Effector CD4-positive, alpha-beta T cell (primary cell): ENCODE measurements at places on chromosomes 16 and 17.
A peak's percentile ranks its signal among the peaks of the same experiment; 100 is the strongest.

DNA sequence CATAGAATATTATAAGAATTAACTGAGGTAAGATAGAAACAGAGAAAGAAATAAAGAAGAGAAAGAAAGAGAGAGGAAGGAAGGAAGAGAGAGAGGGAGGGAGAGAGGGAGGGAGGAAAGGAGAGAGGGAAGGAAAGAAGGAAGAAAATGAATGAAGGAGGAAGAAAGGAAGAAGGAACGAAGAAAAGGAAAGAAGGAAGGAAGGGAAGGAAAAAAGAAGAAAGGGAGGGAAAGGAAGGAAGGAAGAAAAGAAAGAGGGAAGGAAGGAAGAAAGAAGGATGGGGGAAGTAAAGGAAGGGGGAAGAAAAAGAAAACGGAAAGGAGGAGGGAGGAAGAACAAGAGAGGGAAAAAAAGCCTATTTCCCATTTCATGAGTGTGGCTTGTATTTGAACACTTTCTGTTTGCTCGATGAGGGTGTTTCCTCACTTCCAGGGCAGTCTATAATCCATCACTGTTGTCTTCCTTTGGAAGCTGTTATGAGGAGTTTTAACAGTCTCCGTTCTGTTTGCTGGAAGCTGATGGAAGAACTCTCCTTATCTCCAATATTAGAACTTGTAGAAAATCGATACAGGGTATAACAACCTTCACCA lies 402.4 kb downstream of the TMEM114 start:
- no peak for DNase-seq

- no peak for DNase-seq
Measured at GRCh38 chr16:49499869-49500610, 126.4 kb downstream of the C16orf78 start.

DNA sequence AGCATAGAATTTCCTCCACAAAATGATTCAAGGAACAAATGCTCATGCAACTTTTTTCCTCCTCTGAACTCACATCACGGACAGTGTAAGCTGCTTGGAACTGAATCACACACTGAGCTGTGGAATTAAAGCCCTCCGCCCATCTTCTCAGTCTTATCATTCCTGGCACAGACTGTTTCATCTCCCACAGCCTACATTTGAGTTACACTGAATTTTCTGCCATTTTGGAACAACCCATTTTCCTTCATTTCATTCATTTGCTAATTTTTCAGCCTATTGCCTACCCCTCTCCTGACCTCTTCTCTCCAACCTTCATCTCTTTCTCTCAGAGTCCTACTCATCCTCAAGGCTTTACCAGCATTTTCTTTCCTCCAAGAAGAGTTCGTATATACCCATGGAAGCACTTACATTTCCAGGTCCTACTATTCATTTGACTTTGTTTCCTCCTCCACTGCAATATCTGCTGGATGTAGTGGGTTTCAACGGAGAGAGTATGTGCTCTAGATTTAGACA lies 39.1 kb upstream of the TOM1L1 start:
- DNase-seq: no peak

DNA sequence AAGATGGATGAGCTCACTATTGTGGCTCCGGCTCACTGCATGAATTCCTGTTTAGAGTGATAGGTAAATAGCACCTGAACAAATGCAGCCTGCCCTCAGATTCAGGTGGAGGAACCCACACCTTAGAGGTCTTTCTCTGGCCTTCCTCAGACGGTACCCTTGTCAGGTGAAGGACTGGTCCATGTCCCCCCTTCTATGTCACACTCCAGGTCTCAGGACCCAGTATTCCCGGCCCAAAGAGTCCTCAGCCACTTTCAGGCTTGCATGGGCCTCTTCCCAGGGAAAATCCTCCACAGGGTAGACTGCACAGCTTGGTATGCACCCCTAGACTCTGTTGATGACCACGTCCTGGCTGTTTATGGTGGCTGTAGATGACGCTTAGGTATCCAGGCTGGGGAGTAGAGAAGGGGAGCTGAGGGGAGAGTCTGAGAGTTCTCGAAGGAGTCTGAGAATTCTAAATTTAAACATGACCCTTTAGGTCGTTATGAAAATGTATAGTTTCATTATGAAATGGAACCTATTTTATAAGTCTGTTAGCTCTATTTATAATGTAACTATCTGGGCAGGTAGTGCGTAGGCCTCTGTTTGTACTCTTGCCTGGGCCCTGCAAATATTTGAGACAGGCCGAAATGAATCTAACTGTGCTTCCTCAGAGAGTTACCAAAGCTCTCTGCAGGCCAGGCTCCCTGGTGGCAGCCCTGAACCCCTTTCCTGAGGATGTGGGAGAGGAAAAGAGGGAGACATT lies 32.5 kb upstream of the CCR7 start:
- DNase-seq: no peak

DNA sequence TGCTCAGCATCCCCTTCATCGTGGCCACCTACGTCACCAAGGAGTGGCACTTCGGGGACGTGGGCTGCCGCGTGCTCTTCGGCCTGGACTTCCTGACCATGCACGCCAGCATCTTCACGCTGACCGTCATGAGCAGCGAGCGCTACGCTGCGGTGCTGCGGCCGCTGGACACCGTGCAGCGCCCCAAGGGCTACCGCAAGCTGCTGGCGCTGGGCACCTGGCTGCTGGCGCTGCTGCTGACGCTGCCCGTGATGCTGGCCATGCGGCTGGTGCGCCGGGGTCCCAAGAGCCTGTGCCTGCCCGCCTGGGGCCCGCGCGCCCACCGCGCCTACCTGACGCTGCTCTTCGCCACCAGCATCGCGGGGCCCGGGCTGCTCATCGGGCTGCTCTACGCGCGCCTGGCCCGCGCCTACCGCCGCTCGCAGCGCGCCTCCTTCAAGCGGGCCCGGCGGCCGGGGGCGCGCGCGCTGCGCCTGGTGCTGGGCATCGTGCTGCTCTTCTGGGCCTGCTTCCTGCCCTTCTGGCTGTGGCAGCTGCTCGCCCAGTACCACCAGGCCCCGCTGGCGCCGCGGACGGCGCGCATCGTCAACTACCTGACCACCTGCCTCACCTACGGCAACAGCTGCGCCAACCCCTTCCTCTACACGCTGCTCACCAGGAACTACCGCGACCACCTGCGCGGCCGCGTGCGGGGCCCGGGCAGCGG lies 3.2 kb downstream of the UTS2R start:
- no peak for DNase-seq

GRCh38 chr17:39700148-39700987 lies 504 bp downstream of the ERBB2 start:
- DNase-seq: no peak

GRCh38 chr16:24906901-24907300 lies 61.1 kb downstream of the SLC5A11 start:
- no peak for DNase-seq

GRCh38 chr17:79939755-79940458 lies 95.8 kb downstream of the TBC1D16 start:
- no peak for DNase-seq

- no peak for DNase-seq
Measured at GRCh38 chr16:50940275-50940854, 198.5 kb downstream of the CYLD start.

GRCh38 chr16:65249768-65250167 lies 127.9 kb upstream of the CDH11 start:
- DNase-seq: no peak

DNA sequence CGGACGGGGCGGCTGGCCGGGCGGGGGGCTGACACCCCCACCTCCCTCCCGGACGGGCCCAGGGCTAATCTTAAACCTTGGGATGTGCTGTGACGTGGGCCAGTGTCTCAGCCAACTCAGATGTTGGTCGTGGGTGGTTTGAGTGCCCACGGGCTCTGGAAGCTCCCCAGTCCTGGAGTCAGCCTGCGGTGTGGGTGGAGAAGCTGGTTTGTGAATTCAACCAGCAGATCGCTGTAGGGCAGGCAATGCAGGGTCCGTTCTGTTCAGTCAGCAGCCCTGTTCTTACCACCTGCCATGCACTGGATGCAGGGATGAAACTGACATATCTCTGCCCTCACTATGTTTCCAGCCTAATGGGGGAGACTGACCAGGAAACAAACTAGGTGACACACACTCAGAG lies 8.0 kb upstream of the ZNF500 start:
- no peak for DNase-seq

GRCh38 chr17:8696426-8696825 lies 48.2 kb downstream of the CCDC42 start:
- DNase-seq: no peak

GRCh38 chr17:18324140-18325050 lies 9.3 kb downstream of the SMCR8 start:
- no peak for DNase-seq

GRCh38 chr17:38451840-38452529 lies 23.7 kb downstream of the ARHGAP23 start:
- DNase-seq: no peak

- no peak for DNase-seq
Measured at GRCh38 chr17:36463916-36464764, 22.3 kb upstream of the ZNHIT3 start.

GRCh38 chr16:53453928-53454327 lies 19.7 kb downstream of the RBL2 start:
- no peak for DNase-seq

DNA sequence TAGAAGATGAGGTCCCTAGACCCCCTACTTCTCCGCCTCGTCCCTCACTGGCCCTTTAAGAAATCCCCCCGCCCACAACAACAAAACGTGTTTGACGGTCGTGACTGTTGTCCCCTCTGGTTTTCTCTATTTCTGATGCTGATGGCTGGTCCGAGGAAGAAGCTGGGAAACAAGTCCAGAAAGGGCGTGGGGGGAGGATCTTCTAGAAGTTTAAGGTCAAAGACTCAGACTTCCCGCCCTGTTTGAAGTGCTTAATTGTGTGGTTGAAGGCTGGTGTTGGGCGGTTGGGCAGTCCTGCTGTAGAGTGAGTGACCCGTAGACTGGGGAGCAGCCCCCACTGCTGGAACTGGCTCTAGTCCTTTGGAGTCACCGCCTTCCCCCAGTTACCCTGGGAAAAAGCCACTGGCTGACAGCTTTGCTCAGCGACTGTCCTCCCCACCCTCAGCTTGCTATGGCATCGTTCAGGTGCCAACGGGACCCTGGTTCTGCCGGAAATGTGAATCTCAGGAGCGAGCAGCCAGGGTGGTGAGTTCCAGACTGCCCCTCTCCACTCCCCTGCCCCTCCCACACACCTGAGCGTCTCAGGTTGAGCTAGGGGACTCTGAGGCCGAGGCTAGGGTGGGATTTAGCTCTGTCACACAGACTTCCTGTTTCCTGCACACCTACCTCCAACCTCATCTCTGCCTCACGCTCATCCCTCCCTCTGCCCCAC lies 1.6 kb downstream of the MLLT6 start:
- DNase-seq: peak; percentile 24

- DNase-seq: no peak
Measured at GRCh38 chr16:64375391-64375980, 746.4 kb downstream of the CDH11 start.

- no peak for DNase-seq
Measured at GRCh38 chr17:73911726-73912372, 267.6 kb upstream of the SDK2 start.

- no peak for DNase-seq
Measured at GRCh38 chr17:21146362-21147015, 19.7 kb downstream of the DHRS7B start.

GRCh38 chr16:12087901-12088421 lies 111.4 kb downstream of the SNX29 start:
- no peak for DNase-seq

DNA sequence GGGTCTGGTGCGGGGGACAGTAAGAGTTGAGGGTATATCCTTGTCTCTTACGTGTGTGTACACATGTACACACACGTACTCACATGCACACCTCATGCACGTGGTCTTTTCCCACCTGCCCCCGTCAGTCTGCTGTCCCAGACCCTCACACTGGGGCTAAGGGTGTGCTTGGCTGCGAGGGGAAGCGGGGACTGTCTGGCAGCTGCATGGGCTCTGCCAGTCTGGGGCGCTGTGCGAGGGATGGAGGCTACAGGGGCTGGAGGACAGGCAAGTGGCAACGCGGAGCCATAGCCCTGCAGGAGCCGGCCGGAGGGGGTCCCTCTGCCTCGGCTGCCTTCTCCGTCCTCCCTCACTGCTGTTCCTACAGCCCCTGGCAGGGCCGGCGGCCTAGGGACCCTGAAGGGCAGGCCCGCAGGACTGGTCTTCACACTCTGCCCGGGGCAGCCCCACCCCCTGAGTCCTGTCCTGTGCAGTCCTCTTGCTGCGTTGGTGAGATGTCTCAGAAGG lies 20.8 kb upstream of the SLC38A10 start:
- DNase-seq: no peak

DNA sequence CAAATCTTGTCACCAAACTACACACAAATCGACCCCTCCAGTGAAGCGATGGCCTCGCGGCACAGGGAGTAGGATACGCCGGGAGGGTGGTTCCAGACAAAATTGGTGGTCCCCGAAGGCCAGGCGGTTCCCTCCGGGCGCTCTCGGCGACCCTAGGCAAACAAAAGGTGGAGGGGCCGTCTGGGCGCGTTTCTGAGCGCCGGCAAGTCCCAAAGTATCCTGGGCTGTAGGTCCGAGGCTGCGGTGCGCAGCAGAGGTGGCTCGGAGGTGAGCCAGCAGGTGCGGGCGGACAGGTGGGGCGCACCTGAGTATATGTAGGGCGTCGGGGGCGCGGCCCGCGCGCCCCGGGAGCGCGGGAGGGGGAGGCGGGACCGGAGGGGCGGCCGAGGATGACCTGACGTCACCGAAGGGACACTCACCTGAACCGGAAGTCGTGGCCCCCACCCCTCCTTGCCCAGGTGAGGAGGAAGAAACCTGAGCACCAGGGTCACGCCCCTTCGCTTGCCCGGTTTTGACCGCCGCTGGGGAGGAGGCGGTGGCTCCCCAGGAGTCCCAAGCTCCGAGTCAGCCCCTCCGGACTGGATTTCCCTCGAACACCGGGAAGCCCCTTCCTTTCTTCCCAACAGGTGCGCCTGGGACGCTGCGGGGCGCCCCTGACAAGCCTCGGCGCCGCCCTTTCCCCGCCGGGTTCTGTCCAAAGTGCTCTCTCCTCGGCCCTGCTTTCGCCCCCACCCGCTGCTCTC lies at the start of gene CLDN7:
TSS of gene CLDN7 (minus strand) at position 287 of the 743 bp plus-strand sequence. CDS start 435 bp downstream, outside the sequence.
- DNase-seq: no peak

DNA sequence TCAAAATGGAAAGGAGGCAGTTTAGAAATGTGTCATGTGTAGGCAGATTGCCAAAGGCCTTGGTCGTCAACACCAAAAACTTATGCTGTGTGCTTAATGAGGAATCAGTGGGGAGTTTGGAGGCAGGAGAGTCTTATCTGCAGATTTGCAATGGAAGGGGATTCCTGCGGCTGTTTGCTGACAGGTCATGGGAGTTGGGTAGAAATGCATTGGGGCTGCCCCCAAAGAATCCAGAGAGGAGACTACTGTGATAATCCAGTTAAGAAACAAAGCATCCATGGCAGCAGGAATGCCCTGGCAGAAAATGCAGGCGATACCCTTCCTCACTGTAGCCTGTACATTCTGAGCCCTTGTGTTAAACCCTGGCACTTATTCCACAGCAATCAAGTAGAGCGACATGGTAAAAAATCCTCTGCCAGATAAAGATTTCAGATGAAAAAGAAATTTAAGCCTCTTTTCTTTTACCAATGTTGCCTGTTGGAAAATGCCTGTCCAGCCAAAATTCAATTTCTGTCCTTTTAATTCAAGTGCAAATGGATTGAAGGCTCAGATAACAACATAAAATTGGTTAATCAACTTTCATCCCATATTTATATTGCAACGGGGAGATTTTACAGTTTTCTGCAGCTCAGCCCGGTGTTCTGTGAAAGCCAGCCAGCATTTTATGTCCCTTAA lies 491.0 kb upstream of the CDH5 start:
- no peak for DNase-seq
